ENCODE measurements at places on chromosomes 7 and 10. TPM values are rescaled to one million over a fixed set of nuclear protein-coding genes. Genes with fewer than 3 reads are reported as not detected.

GRCh38 chr10:114174695-114175188 is 739 bp upstream of the CCDC186 start:
- DNase-seq: no peak

DNA sequence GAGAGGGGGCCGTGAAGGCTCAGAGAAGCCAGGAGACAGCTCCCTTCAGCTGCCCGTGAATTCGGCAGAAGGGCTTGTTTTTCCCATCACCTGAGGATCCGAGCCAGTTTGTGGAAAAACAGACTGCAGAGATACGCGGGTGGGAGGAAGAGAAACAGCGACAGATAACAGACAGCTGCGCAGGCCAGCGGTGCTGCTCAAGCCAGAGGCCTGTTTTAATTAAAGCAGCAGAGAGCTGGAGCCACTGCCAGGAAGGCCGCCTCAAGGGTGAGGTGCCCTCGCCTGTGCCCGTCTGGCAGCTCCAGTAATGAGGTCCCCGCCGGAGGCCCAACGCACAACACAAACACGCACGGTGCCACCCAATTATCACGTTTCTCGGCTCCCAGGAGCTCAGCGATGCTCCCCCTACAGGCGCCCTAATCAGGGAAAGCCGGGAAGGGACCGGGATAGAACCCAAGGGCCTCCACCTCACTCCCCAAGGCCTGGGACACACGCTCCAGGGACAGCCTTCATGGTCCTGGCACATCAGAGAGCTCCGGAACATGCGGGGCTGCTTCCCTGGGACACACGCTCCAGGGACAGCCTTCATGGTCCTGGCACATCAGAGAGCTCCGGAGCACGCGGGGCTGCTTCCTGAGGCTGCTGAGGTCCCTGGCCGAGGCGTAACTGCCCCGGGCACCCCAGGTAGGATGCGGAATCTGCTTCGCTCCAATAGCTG is 60.6 kb upstream of the DNAAF5 start:
- DNase-seq: peak; percentile 19

- peak; percentile 47 for DNase-seq
Observed at GRCh38 chr10:103053659-103054581, 135.8 kb downstream of the CNNM2 start.

DNA sequence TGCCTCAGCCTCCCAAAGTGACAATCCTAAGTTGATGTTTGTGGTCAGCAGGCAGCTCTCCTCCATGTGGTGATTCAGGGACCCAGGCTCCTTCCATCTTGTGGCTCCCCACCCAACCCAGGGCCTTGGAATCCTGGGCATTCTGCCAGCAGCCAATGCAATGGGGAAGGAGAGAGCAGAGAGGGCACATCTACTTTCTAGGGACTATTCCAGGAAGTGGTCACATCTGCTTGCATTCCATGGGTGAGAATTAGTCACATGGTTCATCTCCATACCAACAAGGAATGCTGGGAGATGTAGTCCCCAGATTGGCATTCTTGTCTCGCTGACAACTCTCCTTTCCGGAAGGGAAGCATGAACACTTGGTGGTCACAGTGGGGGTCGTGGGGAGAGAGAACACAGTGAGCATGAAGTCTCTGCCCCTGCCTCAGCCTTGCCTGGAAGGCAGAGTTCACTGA is 9.9 kb upstream of the SRRM3 start:
- DNase-seq: no peak

The SAMD9L gene
- total RNA-seq: 22.6 TPM

Measured in left colon (tissue), 2 donors.